ENCODE measurements at places on chromosomes 13 and 19.

GRCh38 chr19:58350871-58351557 lies 2.3 kb downstream of the A1BG start:
- DNase-seq: no peak

DNA sequence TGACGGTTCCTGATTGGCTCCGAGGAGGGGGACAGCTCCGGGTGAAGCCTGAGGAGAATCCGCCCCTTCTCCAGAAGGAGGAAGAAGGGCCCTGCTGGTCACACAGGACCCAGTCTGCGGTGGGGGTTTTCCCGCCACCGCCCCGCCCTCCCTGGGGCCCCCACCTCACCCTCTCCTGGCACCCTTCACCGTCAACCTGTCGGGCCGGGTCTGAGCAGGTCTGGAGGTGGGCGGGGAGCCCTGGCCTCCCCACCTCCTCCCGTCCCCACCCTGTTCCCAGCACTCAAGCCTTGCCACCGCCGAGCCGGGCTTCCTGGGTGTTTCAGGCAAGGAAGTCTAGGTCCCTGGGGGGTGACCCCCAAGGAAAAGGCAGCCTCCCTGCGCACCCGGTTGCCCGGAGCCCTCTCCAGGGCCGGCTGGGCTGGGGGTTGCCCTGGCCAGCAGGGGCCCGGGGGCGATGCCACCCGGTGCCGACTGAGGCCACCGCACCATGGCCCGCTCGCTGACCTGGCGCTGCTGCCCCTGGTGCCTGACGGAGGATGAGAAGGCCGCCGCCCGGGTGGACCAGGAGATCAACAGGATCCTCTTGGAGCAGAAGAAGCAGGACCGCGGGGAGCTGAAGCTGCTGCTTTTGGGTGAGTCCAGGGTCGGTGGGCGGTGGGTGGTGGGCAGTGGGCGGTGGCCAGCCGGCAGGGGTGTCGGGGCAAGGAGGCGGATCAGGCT lies at the start of gene GNA15:
Gene GNA15 (plus strand): TSS at position 73 of the 723 bp plus-strand sequence. CDS start 418 bp downstream, at position 491.
- DNase-seq: no peak

GRCh38 chr13:33571618-33572017 lies 246.3 kb upstream of the RFC3 start:
- no peak for DNase-seq

GRCh38 chr13:91280801-91281200 lies 66.7 kb upstream of the MIR17HG start:
- no peak for DNase-seq

- DNase-seq: no peak
Measured at GRCh38 chr19:49860336-49861102, 6.9 kb downstream of the PNKP start.

- DNase-seq: no peak
Measured at GRCh38 chr13:100513987-100514670, 74.5 kb downstream of the GGACT start.

DNA sequence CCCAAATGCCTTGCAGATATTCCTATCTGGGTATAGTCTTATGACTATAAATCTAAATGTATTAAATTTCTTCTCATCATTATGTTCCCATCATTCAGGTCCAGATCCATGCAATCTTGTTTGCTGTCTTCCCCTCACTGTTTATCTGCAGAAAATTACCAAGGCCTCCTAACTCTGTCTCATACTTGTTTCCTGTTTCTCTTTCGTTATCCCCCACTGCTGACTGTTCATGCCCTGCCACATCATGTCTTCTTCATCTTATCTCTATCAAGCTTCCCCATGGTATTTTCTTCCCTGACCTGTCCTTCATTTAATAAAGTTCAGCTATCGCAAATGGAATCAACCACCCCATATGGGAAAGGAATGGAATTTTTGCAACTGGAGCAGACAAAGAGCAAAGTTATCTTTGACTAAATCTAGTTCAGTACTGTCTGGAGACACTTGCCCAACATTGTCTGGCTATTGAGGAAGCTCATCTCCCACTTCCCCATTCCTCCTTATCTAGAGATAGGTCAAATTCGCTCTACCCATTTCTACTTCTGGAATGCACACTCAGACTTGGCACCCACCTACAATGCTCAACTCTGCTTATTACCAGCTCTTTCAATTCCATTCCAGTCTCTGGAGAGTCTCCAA lies 1358.1 kb downstream of the EFNB2 start:
- DNase-seq: no peak

- no peak for DNase-seq
Measured at GRCh38 chr19:54707962-54708361, 16.3 kb upstream of the KIR3DL3 start.

GRCh38 chr19:1265615-1266128 lies 3.5 kb upstream of the CIRBP start:
- no peak for DNase-seq

- no peak for DNase-seq
Measured at GRCh38 chr13:43347877-43348276, 324.5 kb downstream of the DNAJC15 start.

GRCh38 chr13:43180837-43181236 lies 157.5 kb downstream of the DNAJC15 start:
- DNase-seq: no peak

- no peak for DNase-seq
Measured at GRCh38 chr19:46381346-46381745, 32.0 kb downstream of the CCDC8 start.

GRCh38 chr19:28168557-28168956 lies 1044.4 kb downstream of the UQCRFS1 start:
- no peak for DNase-seq

DNA sequence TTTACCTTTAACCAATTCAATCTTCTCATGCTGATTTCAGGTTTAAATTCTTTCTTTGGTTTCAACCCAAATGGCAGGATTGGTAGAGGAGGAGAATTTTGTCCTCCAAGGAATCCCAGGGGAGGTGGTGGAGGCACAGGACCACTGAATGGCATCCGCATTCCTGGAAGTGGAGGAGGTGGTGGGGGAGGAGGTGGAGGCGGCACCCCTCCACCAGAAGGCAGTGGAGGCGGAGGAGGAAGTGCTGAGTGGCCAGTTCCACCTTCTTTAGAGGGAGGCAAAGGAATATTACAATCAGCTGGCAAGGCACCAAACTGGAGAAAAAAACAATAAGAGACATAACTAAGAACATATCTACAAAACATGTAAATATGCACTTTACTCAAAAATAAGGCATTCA lies 192.9 kb downstream of the DIAPH3 start:
- no peak for DNase-seq

- DNase-seq: no peak
Measured at GRCh38 chr13:78085434-78086225, 167.0 kb upstream of the EDNRB start.

- no peak for DNase-seq
Measured at GRCh38 chr19:18593367-18594095, 4.9 kb downstream of the REX1BD start.

DNA sequence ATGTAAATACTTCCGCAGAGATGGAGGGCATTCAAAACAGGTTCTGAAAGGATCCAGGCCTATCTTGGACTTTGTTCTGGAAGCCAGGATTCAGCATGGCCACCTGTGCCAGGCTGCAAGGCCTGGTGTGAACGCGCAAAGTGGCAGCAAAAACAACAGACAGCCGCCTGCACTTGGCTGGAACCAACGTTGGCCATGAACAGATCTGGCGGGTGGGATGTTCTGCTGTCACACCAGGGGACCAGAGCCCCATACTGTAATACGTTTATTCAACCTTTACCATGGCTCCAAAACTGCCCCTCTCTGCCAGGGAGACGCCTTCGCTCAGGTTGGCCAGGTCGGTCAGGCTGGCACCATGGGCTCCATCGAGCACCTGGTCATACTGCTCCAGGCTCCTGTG lies 69.7 kb downstream of the EPS15L1 start:
- DNase-seq: no peak

- no peak for DNase-seq
Measured at GRCh38 chr13:26557051-26557392, 461 bp upstream of the WASF3 start.

DNA sequence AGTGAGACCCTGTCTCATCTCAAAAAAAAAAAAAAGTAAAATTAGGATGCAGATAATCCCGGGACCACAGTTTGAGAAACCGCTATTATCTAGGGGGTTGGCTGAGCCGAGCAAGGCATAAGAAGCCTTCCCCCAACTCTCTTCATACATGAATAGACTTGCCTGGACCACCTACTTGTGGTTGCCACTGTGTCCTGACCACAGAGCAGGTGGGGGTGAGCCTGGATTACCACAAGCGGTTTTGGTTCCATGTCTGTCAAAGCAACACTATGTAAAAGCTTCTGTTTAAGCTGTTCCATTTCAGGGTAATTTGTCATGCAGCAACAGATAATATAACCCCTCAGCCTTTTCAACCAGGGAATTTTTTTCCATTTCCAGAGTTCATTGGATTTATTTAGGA lies 3.3 kb upstream of the NAPA start:
- DNase-seq: no peak

- DNase-seq: no peak
Measured at GRCh38 chr13:102441085-102441484, 39.2 kb upstream of the FGF14 start.

DNA sequence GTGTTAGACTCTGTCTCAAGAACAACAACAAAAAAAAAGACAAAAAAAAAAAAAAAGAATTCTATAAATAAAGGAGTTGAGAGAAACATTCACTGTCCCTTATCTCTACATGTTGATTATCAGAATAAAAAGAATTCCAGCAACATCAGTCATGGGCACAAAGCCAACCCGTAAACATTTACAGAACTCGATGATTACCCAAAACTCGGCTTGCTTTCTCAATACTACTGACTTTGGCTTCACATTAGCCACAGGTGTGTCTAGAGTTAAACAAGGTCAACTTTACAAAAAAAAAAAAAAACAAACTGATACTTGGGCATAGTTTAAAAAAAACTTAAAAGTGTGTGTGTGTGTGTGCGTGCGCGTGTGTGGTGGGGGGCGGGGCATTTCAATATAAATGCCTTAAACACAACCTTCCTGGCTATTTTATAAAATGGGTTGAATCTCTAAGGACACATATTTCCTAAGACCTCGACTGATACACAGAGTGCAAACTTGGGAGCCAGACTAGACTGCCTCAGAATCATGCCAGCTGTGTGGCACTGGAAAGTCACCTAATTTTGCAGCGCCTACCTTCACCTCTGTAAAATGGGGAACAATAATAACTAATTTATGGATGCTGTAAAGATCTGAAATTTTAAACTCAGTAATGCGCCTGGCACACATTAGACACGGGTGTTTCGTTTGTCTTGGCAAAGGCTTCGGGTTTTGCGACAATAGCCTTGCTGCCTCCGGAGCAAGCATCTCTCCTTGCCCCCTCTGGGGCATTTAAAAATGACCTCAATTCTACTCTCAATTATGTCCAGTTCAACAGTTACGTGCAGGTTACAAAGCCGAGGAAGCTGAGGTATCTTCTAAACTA lies 922 bp downstream of the EBPL start:
- DNase-seq: no peak

- DNase-seq: no peak
Measured at GRCh38 chr13:45413826-45414307, 4.3 kb downstream of the SLC25A30 start.

GRCh38 chr19:33434886-33435705 lies 61.6 kb downstream of the CEBPG start:
- no peak for DNase-seq

GRCh38 chr19:34475975-34476594 lies 5.5 kb upstream of the WTIP start:
- no peak for DNase-seq

DNA sequence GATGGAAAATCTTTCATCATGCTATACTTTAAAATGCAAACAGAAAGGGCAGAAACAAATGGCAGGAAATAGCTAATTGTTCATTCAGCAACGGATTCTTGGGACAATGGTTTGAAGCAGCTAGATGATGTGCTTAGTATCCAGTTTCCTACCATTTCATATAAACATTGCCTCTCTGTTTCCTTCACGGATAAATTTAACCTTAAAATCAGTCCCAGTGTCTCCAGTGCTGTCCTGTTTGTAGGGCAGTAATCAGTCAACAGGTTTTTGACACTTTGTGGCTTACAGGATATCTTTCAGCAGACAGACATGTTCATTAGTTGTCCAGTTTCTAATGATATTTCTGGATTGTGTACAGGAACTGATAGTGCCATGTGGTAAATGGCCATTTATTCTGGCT lies 24.7 kb upstream of the RB1 start:
- no peak for DNase-seq

DNA sequence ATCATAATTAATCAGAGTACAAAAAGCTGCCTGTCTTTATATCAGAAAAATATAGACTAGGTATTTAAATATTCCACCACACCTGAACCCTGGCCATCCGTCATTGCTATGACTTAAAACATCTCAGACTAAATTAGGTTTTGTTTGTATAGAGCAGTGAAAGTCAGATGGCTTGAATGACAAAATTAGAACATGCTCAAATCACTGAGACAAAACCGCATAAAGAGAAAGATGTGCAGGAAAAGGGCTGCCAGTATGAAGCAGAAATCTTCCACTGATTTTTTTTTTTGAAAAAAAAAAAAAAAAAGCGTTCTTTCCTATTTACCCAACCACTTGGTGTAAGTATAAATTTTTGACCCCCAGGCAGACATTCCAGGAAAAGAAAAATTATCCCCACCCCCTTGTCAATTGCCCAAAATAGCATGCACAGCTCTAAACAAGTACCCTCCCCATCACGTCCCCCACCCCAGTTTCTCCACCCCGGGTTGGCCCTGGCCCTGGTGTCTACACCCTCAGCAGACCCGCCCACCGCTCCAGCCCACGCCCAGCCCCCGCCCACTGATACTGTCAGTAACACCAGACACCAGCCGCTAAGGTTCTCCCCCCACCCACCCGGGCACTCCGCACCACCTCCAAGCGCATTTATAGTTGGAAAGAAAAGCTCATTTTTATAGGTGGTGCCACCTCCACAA lies 118.6 kb downstream of the URI1 start:
- no peak for DNase-seq

DNA sequence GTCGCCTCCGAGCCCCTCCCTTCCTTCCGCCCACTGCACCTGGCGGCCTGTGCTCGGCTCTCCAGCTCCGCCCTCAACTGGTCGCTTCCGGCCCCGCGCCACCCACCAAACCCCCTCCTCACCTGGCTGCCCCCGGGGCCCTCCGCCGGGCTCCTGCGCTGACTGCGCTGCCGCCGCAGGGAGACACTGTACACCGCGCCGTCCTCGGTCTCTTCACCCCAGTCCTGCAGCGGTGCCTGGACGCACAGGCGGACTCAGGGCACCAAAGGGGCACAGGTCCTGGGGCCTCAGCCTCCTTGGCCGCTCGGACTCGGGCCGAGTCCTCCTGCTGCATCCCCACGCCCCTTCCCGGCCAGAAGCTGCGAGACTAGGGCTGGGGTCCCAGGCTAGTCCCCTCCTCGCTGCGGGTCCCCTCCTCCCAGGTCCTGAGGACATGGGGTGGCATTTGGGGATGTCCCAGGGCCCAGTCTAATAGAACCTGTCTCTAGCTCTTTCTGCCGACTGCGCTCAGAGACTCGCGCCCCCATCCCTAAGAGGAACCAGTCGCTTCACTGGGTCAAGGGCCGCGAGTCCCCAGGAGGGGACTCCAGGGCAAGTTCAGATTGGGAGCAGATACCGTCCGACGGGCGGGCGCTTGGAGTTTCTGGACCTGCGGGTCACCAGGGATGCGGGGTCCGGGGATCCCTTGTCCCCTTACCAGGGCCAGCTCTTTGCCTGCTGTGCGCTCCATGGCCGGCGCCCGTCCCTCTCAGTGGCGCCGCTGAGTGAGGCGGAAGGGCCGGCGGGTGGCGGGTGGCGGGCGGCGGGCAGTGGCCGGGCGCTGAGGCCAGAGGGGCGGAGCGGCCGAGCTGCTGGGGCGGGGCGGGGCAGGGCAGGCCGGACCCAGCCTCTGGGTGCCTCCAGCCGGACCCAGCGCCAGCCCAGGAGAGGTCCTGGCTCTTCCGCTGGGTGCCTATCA lies at the start of gene RGL3:
Gene RGL3 (minus strand): TSS at position 766 of the 958 bp plus-strand sequence. CDS start 36 bp downstream, at position 730.
- DNase-seq: no peak

- no peak for DNase-seq
Measured at GRCh38 chr19:647566-648284, 8.0 kb downstream of the FGF22 start.
